ENCODE measurements at places on chromosomes 7 and 10. TPM values are rescaled to one million over a fixed set of nuclear protein-coding genes. Genes with fewer than 3 reads are reported as not detected.

DNA sequence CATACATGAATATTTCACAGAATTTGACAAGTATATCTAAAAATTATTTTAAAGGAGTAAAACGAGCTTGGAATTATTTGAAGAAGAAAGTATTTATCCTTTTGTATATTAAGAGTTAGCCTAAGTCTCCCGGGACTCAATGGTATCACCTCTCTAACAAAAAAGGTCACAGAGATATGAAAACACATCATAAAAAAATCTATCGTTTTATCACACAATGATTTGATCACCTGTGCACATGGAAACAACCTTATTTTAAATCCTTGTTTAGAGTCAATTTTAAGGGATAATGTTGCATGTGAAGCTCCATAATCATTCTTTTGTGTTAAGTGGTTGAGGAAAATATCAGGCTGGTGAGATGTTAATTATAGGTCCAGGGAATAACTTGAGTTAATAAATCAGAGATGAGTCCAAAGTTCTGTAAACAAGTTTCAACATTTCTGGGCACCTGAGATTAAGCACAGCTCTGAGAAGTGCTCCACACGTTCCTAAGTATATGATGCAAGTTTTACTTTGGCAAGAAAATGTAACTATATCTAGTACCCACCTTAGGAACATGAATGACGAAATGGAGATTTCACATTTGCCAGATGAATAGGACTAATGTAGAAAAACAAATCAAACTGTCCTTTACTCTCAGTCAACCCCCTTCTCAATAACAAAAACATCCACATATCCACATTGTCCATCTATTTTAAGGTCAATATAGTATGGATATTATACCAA lies 148.5 kb upstream of the AKR1E2 start:
- DNase-seq: peak; percentile 75

- DNase-seq: peak; percentile 82
Measured at GRCh38 chr10:13961097-13961496, 369.6 kb downstream of the FRMD4A start.

DNA sequence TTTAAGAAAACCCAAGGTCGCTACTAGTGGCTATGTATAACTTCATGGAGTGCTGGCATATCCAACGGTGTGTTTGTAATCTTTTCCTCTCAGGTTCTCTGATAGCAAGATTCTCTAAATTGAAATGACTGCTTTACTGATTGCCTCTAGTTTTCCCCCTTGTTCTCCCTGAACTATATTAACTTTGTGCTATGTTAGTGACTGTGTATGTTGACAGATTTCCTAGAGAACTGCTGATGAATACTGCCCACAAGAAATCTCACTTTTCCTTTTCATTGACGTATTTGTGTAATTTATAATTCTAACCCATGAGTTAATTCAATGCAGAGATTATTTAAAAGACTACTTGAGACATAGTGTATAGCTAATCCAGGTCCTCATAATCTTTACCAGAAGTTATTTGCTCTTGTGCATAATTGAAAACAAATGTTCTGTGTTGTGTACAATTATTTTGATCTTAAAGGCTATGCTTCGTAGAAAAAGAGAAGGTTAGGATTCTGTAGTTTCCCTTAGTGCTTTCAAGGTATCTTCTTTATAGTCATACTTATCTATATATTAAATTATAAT lies 70.6 kb upstream of the GLCCI1 start:
- no peak for DNase-seq

- no peak for DNase-seq
Measured at GRCh38 chr7:136890399-136890798, 21.9 kb downstream of the CHRM2 start.

DNA sequence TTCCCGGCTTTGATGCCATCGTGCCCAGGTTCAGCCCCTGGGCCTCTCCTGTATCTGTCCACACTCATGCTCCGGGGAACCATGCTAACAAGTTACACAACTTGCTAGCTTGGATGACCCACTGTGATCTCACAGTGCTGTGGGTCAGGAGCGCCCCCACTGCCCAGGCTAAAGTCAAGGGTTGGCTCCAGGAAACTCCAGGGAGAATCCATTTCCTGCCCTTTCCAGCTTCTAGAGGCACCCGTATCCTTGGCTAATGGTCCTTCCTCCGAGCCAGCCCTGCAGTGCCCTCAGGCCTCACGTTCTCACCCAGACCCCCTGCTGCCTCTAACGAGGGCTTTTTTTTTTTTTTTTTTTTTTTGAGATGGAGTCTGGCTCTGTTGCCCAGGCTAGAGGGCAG lies 19.5 kb downstream of the AMZ1 start:
- no peak for DNase-seq

DNA sequence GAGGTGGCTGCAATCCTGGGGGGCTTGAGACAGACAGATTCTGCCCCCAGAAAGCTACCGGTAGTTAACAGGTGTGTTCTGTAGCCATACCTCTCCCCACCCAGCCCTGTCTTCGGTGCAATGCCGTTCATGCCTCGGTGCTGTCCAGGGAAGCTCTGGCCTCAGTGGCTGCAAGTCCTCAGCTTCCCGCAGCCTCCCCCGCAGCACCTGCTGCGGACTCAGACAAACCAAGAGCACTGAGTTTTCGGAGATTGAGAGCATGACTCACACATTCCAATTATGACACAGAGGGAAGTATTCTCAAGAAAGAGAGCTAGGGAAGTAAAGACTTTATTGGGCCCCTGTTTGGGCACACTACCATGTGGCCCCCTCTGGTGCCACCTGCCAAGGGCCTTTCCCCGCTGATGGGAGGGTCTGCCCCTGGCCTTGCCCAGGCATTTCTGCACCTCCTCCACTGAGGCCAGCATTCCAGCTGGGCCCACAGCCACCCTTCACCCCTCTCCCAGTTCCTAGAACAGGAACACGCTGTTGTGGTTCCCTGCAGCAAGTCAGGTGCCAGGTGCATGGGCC lies 30.2 kb upstream of the EZH2 start:
- no peak for DNase-seq

DNA sequence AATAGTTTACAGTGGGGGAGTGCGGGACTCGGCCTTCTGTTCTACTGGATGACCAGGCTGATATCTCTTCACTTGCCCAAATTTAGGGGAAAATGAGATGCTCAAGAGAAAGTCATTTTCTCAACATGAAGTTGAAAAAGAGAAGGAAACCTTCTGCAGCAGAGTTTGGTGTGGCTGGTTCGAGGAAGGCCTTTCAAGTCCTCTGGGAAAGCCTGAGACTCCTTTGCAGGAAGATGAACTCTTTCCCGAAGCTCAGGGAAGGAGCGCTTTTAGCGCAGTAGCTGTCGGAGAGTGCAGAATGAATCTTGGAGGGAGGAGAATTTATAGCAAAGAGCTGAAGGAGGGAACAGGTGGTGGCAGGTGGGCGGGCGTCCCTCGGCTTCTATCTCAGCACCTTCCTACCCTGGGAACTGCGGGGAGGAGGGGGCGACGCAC lies at the start of gene ATOH7:
Gene ATOH7, minus strand, starts transcription at position 297 of the 435 bp plus-strand sequence. CDS start 436 bp downstream, outside the sequence.
- DNase-seq: no peak

GRCh38 chr10:42977032-42977416 lies 99.8 kb upstream of the RET start:
- no peak for DNase-seq

- no peak for DNase-seq
Measured at GRCh38 chr7:115953592-115954255, 76.8 kb downstream of the TFEC start.

- no peak for DNase-seq
Measured at GRCh38 chr7:140153666-140154161, 23.1 kb downstream of the KDM7A start.

DNA sequence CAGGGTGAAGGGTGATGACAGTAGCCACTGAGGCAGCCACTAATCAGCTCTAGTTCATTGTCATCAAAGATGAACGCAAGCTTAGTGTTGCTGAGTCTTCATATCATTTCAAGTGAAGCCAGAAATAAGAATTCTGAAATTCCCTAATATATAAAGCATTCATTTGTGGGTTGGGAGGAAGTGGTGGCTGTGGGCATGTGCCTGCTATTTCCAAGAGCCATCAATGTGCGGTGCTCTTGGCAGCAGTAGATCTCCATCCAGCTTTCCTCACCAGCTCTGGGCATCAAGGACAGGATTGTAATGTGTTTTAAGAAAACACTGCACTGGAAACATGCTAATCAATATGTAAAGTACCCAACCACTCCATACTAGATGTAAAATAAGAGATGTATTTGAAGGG lies 202.5 kb upstream of the AHR start:
- no peak for DNase-seq

- no peak for DNase-seq
Measured at GRCh38 chr7:87452279-87452678, 23.2 kb downstream of the ABCB4 start.

DNA sequence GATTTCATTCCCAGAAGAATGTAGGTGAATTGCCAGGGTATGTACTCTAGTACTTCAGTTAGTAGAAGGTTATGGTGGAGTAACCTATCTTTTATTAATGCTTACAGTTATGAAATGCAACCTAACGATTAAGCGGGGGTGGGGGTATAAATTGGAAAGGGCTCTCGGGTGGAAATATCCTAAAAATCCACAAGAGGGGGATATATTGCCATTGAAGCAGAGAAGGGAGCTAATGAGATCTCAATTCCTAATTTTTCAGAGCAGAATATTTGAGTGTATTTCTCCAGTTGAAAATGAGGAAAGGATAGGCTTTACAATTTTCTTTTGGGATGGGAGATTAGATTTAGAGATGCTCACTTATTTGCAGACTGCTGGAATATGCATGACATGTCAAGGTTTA lies 90.8 kb downstream of the DNAJB9 start:
- DNase-seq: peak; percentile 12

GRCh38 chr10:33031815-33032653 lies 74.0 kb upstream of the ITGB1 start:
- peak; percentile 39 for DNase-seq

- DNase-seq: no peak
Measured at GRCh38 chr10:131876508-131876907, 24.3 kb upstream of the PPP2R2D start.

- peak; percentile 61 for DNase-seq
Measured at GRCh38 chr7:96675548-96675947, 34.1 kb downstream of the SEM1 start.

DNA sequence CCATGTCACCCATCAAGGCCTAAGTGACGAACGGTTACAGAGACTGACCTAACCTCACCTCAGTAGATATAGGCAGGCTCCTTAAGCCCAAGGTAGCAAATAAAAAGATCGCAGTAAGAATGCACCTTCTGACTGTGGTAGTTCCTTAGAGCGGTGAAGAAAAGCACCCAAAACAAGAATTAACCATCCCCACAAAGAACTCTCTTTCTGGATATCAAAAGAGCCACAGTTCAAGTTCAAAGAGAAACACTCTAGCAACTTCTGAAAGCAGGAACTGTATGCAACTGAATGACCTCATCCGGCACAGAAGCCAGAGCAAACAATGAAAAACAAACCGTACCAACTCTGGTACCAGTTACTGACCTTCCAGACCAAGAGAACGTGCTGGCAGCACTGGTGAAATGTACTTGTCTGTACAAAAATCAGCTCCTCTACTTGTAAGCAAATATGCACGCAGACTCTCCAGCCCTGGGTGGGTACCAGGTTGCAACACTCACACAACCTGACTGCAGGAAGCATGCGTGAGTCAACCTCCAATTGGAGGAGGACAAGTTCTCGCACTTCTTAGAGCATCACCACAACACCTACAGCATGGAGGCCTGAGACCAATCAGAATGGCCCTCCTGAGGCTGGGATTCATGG lies 202.7 kb downstream of the FAM107B start:
- DNase-seq: peak; percentile 79

- DNase-seq: peak; percentile 26
Measured at GRCh38 chr7:123569352-123570010, 11.9 kb upstream of the NDUFA5 start.

GRCh38 chr7:52586704-52587103 lies 448.7 kb upstream of the POM121L12 start:
- no peak for DNase-seq

DNA sequence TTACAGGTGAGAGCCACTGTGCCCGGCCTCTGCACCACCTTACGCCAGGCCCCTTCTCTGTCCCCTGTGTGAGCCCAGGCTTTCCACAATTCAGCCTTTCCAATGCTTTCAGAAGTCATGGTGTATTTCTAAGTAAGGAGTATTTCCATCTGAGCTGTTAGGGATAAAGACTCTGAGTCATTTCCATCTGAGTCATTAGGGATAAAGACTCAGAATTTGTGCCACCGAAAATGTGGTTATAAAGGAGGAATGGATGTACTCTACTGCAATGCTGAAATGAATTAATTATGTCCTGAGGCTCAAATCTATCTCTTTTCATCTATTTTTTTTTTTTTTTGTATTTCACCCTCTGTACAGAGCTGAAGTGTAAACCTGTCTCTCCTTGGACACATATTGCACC lies 84.0 kb downstream of the GATA3 start:
- no peak for DNase-seq

GRCh38 chr10:20644421-20644820 lies 252.7 kb downstream of the NEBL start:
- no peak for DNase-seq

- no peak for DNase-seq
Measured at GRCh38 chr7:73345538-73345937, 17.6 kb downstream of the FKBP6 start.

- peak; percentile 70 for DNase-seq
Measured at GRCh38 chr7:28179120-28180030, 1.2 kb downstream of the JAZF1 start.

Gene HECW1
- not detected for total RNA-seq

Gene LRRC4
- 1.0 TPM for total RNA-seq

Gene ATOH7
- not detected for total RNA-seq

Gene GPR37
- total RNA-seq: 0.14 TPM

Gene SMKR1
- 0.09 TPM for total RNA-seq
